ENCODE measurements at places on chromosomes 11 and 22.

DNA sequence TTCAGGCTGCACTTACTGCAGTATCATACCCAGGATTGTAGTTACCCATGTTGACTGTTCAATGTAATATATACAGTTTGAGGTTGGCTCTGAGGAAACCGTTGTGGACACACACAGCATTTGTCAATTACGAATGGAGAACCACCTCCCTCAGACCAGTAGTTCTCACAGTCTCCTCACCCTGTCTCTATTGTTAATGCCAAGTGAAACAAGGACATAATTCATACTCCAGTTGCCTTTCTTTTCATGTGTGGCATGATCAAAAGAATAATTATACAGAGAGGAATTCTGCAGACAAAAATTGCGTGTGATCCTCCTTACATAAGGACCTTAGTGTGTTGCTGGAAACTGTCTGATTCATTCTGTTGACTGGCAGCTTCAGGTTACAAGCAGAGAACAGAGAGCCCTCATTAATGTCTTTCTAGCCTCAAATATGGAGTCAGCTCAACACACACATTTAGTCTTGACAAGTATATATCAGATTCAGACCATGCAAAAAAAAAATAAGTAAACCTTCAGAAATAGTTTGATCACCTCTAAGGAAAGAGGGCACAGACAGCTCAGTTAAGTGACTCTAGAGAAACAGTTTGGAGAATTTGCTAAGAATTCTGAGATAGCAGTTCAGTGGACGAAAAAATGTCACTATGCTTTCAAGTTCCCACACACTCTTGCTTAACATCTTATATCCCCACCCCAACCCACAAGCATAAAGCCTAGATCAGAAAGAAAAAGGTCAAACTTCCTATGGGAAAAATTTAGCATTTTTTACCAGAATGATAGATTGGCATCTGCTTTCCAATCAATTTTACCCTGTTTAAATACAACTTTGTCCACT, 96.1 kb downstream of the MAML2 start:
- DNase-seq, result no peak

DNA sequence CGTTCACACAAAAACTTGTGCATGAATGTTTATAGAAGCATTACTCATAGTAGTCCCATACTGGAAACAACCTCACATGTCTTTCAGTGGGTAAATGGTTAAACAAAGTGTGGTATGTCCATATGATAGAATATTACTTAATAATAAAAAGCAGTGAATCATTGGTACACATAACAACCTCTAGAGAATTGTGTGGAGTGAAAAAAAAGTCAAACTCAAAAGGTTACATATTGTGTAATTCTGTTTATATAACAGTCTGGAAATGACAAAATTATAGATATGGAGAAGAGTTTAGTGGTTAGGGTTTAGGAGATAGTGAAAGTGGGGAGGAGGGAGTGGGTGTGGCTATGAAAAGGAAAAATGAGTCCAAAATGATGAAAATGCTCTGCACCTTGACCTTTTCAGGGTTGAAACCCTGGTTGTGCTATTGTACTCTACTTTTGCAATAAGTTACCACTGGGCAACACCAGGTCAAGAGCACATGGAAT, 243.4 kb upstream of the DDI1 start:
- no peak for DNase-seq

- no peak for DNase-seq
These were observed 1476.5 kb downstream of the TBC1D22A start for GRCh38 chr22:48238966-48239365.

DNA sequence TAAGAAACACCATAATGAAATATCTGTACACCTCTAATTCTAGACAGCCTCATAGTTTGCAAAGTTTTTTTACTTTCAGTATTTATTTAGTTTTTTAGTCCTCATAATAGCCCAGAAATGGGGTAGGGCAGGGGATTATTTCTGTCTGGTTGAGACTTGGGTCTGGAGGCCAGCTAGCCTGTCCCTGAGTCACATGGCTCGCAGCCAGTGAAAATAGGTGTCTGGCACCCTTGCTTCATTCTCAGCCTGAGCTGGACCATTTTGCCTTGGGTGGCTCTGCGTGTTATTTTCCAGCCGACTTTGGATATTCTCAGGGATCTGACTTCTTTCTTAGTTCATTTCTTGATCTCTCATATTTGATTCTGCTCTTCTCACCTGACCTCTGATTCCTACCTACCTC, 123.9 kb upstream of the NARS2 start:
- no peak for DNase-seq

DNA sequence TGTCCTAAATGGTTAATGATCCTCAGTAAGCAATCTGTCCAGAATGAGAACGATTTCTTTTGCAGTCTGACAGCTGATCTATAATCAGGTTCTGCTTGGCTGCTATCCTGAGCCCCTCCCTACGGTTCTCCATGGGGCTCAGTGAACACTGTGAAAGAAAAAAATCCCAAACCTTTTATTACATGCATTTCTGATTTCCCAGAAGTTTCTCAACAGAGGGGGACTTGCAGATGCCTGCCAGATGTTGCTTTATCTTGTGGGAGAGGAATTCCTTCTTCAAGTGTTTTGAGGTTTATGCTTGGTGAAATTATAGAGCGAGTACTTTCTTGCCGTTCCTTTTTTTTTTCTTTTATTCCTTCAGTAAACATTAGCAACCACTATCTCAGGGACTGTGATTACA, 531.9 kb upstream of the ISX start:
- no peak for DNase-seq

GRCh38 chr22:21849489-21849888, 18.0 kb downstream of the MAPK1 start:
- DNase-seq, result no peak

DNA sequence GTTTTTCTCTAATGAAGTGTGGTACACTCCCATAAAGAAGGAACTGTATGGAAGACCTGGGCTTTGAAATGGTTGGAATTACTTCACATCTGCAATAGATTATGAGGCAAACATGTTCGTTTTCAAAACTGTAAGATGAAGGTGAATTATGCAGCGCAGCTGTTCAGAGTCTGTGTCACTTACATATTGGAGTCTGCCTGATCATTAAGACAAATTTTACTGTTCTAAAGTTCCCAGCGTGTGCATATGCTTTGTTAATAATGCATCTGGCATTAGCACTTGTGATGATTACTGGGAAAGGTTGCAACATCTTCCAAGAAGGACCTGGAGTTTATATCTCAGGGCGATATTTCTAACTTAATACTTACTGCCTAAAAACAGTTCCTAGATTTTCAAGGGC, 255.2 kb upstream of the ZC3H12C start:
- no peak for DNase-seq

GRCh38 chr22:44024288-44024921, at the start of gene PARVB:
Gene PARVB, plus strand, starts transcription at chr22:44024302. Its CDS starts 38 bp downstream, at chr22:44024340.
- no peak for DNase-seq

GRCh38 chr11:66115638-66116301, 45.7 kb downstream of the PACS1 start:
- DNase-seq, result no peak

- no peak for DNase-seq
These were observed 11.6 kb downstream of the ASCL2 start for GRCh38 chr11:2258501-2259465.

GRCh38 chr11:85301895-85302678, 325.1 kb downstream of the DLG2 start:
- DNase-seq, result no peak

DNA sequence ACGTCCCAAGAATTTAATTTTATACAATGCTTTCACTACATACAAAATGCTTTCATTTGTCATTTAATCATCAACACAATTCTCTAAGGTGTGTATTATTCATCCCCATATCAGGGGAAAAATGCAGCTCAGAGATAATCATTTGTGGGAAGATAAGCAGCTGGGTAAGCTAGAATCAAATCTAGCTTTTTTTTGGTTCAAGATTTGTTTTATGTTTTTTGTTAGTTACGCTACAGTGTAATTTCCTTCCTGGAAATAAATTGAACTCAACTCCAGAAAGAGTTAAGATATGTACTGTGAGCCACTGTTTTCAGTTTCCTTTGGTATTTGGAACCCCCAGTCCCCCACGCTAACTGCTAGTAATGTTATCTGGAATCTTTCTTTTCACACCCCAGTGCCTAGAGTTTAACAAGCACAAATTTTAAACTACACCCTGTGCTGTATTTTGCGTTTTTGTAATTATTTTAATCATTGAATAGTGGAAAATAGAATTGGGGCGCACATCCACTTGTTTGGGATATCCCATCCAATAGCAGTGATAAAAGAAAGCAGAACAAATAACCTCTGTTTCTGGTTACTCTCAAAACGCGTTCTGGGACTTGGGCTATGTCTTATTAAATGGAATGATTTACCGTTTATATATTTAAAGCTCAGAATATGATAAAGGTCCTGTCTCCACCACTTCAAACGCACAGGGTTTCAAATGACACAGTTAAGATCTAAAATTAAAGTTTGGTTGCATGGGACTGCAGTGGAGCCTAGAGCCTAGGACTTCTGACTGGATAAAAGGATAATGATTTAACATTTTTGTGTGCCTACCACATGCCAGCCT, 2.1 kb upstream of the HSPA8 start:
- DNase-seq, result no peak

DNA sequence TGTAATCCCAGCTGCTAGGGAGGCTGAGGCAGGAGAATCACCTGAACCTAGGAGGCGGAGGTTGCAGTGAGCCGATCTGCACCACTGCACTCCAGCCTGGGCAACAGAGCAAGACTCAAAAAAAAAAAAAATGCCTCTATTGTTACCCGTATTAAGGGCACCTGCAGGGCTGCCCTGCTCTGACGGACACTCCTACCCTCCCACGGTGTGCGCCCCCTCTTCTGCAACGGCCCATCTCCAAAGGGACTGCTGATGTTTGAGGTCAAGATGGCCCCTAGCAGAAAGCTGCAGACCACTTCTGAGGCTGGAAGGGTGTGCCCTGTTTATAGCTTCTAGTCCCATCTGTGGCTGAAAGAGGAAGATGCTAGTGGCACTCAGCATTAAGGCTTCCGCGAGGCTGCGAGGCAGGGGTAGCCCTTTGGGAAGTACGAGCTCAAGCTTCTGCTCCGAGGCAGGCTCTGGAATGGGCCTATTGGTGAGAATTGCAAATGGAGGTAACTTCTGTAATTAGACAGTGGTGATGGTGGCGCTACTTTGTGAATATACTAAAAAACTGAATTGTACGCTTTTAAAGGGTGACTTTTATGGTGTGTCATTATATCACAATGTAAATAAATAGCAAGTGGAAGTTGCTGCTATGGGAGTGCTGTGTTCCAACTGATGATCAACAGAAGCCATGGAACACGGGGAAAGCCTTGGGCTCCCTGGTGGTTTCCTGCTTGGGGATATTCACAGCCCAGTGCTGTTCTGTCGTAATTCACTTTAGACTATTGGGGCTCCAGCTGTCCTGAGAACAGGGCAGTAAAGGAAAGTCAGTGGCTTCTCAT, 24.3 kb downstream of the ARFGAP2 start:
- DNase-seq, result no peak

GRCh38 chr11:14370496-14370895, 11.5 kb upstream of the RRAS2 start:
- no peak for DNase-seq

GRCh38 chr22:41480397-41480735, 11.4 kb downstream of the ACO2 start:
- DNase-seq, result no peak

DNA sequence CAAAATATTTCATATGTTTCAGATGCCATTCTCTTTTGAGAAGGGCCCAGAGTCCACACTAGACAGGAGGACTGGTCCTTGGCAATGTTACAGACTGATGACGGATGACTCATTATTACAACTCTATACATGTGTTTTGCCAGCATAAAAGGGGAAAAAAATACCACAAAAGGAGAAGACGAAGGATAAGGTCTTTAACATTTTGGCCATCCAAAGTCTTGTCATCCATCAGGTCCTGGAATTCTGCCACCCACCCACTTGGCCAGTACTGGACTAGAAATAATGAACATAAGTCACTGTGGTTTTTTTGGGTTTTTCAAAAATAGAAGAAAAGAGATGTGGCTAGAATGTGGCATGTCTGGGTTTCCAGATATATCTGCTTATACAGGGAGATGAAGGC, 57.7 kb upstream of the BDNF start:
- no peak for DNase-seq

- DNase-seq, result no peak
These were observed 2.0 kb downstream of the SELENOM start for GRCh38 chr22:31105282-31105929.

DNA sequence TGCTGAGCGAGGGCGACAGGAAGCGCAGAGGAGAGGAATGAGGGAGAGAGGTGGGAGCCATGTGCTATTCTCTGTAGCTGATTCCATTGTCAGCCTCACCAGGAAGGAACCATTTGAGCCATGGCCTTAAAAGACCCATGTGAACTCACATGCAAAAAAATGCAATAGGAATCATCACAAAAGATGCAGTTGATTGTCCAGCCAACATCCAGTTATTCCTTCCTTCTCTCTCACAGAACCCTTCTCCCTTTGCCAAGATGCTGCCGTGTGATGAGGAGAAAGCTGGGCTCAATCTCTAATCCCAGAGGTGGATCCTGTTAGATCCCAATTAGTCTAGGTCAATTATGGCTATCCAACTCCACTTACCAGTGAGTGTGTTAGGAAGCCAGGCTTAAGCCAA, 58.2 kb upstream of the RRAS2 start:
- DNase-seq, result no peak

DNA sequence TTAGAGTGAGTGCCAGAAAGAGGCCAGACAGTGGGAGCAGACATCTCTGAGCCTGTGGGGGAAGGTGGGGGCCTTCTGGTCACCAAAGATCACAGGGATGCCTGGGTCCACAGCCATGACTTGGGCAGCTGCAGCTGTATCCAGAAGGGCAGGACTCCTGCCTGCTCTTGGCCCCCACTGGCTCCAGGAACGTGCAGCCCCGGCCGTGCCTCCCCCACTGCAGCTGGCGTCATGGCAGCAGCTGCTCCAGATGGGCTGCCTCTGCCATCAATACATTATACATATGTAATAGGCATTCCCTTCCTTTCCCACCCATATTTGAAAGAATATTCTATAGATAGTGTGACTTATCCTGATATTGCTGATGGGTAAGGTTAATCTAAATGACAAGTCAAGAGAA, 195.5 kb upstream of the SNX19 start:
- DNase-seq, result no peak

DNA sequence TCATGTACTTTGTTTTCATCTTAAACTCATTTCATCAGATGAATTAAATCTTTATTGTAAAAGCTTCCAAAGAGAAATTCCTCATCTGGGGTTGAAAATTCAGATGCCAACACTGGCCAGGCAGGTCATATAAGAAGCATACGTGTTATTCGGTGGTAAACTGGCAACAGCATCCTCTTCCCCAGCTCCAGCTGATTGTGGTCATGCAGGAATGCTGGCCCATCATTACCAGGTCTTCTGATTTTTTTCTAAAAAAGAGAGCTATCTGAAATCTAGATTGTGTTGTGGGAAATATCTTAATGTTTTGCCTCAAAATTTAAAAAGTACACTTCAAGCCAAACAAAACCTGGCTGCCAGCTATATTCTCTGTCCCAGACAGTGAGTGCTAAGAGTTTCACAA, 53.6 kb downstream of the ARFGAP2 start:
- DNase-seq, result no peak

- DNase-seq, result no peak
These were observed 5.4 kb downstream of the FREY1 start for GRCh38 chr11:45901626-45902025.

Data from NCI-H2171 (cell line).